Adipocyte (in vitro differentiated cells): ENCODE measurements at places on chromosomes 3 and 15.
A peak's percentile ranks its signal among the peaks of the same experiment; 100 is the strongest.

GRCh38 chr15:47473832-47474231 is 243.5 kb upstream of the SEMA6D start:
- DNase-seq: no peak

GRCh38 chr3:53236112-53236841 is 19.5 kb downstream of the TKT start:
- peak; percentile 85 for DNase-seq

DNA sequence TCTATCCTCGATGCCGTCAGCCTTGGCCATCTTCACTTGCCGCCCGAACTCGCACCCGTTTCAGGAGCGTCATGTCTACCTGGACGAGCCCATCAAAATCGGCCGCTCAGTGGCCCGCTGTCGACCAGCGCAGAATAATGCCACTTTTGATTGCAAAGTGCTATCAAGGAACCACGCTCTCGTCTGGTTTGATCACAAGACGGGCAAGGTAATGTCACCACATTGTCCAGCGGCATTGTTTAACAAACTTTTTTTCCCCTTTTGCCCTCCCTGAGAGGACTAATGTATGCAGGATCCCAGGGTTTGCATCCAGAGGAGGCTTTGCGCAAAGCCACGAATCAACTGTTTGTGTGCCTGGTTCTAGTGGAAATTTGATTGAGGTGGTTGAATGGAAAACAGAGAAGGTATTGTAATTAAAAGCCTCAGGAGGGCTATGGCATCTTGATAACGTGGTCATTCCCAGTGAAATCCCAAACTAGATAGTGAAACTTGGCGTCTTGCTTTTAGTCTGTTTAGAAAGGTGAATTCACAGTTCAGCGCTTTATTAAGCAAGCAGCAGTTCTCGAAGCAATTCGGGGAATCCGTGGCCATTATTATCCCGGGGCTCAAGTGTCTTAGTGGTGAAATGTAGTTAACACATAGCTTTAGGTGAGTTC is 1.7 kb downstream of the SLMAP start:
- peak; percentile 65 for DNase-seq

GRCh38 chr3:36943601-36944000 is 1.3 kb downstream of the TRANK1 start:
- no peak for DNase-seq

DNA sequence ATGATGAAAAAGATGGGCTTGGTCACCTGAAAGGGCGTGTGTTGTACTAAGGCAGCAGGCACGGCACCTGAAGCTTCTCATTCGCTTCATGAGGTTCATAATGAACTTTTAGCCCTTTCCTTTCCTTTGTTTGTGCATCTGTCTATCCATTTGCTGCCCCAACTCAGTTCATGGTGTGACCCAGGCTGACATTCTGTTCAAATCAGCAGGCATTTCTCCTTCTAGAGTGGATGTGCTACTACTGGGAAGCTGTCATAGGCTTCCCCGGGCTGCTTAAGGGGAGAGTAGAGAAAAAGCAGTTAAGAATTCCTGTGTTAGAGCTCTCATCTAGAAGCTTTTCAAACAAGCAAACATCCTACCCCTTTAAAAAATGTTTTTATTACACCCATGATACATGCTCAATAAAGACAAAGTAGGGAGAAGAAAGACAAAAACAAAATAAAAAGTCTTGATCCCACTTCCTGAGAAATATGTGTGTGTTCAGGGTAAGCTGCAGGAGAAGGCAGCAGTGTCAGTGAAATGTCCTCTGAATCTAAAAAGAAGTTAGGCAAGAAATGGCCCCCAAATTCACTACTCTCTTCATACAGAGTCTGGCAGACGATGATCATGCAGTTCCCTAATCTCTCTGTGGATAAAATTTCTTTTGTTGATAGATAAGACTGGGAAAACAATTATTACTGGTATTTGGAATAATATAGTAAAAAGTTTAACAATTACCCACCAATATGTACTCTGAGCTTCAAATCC is 136.9 kb upstream of the PFN2 start:
- peak; percentile 15 for DNase-seq

- DNase-seq: peak; percentile 74
Observed at GRCh38 chr3:73432023-73432705, 192.6 kb downstream of the PDZRN3 start.

DNA sequence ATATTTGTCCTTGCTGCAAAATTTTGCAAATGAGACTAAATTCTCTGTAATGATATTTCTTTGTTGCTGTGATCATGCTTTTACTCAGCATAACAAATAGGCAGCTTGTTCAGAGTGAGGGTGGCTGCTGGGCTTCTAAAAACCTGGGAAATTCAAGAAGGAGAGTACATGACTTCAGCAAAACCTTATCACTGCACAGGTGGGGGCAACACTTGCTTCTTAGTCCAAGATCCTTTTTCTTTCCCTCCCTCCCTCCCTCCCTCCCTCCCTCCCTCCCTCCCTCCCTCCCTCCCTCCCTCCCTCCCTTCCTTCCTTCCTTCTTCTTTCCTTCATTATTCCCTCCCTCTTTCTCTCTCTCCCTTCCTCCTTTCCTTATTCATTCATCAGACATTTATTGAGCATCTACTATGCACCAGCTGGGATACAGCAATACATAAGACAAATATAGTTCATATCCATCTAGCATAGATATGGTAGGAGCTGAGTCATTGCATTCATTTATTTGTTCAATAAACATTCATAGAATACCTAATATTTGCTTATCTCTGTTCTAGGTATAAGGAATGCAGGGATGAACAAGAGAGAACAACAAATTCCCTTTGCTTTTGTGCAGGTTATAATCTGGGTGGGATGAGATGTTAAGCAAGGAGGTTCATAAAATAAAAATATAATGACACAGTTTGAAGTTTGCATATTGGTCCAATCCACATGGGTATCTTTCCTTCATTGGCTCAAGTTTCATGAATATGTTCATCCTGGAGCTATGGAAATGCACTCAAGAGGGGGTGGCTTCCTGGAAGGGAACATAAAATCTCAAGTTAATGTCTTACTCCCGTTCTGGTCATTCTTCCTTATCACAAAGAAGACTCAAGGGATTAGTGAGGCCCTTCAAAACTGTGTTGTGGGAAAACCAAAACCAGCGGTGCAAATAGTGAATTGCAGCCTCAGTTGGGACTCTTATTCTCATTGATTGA is 210.7 kb downstream of the PDCD6IP start:
- DNase-seq: no peak
